HT1080 (cell line): ENCODE measurements at places on chromosomes 2 and 18. TPM values are rescaled to one million over a fixed set of nuclear protein-coding genes. Genes with fewer than 3 reads are reported as not detected.

The TEKT4 gene
- not detected in 2 replicates for total RNA-seq

The PARD3B gene
- 0.73 and 2.2 TPM in 2 replicates for total RNA-seq

GRCh38 chr2:152566728-152567069 is 150.6 kb downstream of the PRPF40A start:
- peak; percentile 89 for DNase-seq

DNA sequence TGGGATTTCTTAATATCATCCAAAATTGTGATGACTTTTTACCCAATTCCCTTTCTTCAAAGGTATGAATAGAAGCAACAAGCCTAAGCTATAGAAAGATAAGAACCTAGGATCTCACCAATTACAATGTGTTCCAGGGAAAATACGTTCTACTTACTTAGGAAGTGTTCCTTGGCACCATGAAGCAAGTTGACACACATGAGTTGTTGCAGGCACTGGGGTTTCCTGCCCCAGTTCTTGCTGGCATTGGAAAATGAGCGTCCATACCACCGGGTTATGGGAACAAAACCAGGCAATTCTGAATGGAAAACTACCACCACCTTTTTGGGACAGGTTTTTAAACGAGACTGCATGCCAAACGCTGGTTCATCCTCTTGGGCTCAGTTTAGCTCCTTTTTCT is 46.2 kb downstream of the CCBE1 start:
- DNase-seq: no peak

DNA sequence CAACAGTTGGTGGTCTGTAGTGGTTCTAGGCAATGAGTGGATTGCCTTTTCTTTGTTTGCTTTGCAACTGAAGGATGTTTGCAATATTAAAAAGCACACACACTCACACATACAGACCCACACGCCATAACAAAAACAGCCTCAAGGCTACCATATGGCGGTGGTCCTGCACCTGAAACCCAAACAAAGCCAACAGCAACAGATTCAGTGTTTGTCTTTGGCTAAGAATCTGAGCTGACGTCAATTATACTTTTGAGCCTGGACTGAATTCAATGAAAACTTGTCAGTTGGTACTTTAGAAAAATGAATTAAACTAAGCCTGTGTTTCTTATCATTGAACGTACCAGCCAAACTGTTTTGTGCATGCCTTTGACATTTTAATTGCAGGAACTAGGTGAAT is 65.0 kb upstream of the NYAP2 start:
- DNase-seq: no peak

- DNase-seq: no peak
Measured at GRCh38 chr2:30622452-30622851, 175.4 kb downstream of the LCLAT1 start.

DNA sequence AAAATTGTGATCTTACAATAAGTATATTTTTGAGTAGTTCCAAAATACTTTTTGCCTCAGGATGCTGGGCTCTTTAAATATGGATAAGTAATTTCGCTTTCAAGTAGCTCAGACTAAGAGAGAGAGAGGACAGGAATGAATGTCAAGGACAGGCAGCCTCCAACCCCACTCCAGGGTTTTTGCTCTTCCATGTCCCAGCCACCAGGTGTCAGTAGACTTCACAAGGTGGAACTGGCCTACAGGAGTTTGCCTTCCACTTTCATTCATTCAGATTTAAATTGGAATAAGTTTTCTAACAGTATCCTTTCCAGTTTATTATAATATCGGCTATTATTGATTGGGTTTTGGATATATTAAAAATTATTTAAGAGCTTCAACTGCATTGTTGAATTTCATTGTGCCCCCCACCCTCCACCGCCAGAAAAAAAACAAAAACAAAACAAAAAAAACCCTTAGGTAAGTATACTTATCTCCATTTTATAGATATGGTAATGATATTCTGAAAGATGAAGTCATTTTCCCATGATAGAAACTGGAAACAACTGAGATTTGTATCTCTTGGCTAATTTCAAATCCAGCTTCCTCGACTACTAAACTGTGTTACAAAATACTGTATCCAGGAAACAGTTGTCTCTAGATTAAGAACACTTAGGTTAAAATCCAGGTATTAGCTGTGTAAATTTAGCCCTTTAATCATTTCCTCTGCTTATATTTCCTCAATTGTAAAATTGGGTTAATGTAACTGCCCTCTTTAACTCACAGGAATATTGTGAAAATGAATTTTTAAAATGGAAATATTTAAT is 793.1 kb downstream of the ERBB4 start:
- DNase-seq: peak; percentile 66

DNA sequence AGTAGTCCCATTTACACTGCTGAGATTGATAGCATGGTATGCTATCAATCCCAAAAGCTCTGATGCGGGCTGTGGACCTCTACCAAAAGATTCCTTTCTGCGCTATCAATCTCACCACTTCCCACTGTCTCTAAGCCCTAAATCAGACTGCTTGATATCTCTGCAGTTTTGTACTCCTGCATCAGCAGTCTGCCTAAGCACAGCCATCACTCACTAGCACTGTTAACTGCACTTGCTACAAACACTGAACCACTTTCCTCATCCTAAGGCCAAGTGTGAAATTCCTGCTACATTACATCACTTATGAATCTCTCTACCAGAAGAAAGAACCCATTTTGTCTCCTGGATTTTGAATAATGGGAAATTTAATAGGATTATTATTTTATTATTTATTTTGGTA is 237.0 kb downstream of the HNMT start:
- no peak for DNase-seq

The PJVK gene
- 0.39 and 0.47 TPM in 2 replicates for total RNA-seq

DNA sequence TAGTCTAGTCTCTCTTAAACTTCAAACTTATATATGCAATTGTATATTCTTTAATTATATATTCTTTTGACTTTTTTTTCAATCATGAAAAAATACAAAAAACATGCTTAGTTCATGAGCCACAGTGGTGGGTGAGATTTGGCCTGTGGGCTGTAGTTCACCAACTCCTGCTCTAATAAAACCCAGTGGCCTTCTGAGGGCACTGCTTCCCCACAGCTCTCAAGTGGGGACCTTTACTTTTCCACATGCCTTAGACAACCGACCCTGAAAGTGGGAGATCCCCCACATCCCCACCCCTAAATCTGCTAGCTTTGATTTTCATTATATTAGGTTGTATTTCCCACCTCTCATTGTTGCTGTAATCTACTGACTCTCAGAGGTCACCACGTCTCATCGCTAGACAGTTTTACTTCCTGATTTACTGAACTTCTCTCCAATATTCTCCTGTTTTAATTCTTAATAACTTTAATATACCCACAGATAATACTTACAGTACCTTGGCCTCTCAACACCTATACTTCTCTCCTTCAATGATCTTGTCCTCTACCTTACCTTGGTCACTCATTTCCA is 57.3 kb downstream of the ROCK1 start:
- no peak for DNase-seq

The PSMA8 gene
- total RNA-seq: not detected in 2 replicates

GRCh38 chr2:217660423-217660822 is 342.4 kb downstream of the TNS1 start:
- DNase-seq: no peak

- DNase-seq: no peak
Measured at GRCh38 chr2:201255408-201256033, 4.8 kb upstream of the CASP8 start.

The SP9 gene
- not detected in 2 replicates for total RNA-seq

DNA sequence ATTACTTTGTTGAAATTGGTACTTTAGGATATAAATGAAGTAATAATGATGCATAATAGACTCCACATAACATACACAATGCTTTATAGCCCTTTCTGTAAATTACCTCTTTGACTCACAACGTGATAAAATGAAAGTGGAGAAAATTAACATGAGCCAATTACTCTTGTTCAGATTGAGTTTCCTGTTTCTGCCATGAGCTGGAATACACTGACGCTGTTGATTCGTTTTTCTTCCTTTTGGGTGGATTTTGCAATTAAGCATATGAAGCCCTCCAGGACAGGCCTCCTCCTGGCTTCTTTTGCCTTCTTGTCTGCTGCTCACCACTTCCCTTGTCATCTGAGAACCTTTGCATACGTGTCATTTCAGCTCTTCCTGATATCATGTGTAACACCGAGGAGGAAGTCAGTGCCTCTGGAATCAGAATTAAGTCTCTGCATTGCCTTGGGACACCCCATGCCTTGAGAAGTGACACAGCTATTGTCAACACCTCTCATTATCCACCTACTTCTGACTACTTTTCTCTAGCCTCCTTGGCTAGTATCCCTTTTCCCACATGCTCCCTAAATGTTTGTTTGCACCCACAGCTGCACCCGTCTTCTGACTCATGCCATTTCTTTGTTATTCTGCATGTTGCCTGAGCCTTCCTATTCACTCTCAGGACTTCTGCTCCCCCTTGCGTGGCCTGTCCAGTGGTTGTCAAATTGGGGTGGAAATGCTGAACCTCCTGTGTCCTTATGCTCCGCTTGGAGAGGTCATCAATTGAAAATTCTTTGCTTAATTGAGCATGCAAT is 134.1 kb downstream of the FMNL2 start:
- DNase-seq: peak; percentile 81

DNA sequence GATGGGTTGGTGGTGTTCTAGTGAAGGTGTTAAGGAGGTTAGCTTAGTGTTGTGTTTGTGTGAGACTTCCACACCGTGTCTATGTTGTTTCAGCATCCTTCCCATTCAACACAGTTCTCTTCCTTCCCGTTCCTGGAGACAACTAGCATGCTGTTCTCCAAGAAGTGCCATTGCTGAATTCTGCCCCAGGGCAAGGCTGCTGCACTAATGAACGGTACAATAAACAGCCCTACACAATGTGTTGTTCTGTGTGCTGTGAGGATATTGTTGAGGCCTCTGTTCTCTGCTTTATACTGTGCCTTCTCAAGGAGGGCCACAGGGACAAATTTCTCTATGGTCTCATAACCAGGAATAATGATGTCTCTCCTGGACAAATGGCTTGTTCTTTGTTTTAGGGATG is 39.8 kb upstream of the ZEB2 start:
- DNase-seq: no peak

The TEX44 gene
- total RNA-seq: not detected in 2 replicates

- no peak for DNase-seq
Measured at GRCh38 chr18:51006061-51006818, 23.8 kb upstream of the SMAD4 start.

- DNase-seq: no peak
Measured at GRCh38 chr2:142672698-142673097, 204.8 kb upstream of the KYNU start.

DNA sequence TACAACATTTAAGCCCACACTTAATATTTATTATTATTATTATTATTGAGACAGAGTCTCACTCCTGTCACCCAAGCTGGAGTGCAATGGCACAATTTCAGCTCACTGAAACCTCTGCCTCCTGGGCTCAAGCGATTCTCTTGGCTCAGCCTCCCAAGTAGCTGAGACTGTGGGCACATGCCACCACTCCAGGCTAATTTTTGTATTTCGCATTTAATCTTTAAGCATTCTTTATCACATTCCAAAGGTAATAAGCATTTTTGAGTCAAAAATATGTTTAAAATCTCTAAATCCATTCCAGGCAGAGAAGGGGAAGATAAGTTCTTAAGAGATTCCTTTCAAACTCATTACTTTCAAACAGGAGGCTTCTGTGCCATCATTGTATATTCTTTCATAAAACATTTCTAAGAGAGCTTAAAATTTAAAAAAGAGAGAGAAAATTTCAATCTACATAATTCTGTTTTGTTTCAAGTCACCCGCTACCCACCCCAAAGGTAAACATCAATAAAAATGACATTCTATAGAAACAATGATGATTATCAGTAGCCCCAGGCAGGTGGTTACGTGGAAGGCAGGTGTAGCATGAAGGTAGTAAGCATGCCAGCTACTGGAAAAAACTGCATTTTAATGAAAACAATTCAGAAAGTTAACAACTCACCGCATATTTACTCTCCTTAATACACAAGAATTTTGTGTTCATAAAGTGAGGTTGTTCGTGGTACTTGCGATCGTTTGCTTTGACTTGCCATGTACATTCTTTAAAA is 84.4 kb upstream of the NARS1 start:
- no peak for DNase-seq

GRCh38 chr2:1590596-1591460 is 153.5 kb downstream of the PXDN start:
- DNase-seq: no peak

GRCh38 chr2:29223851-29224692 is 108.9 kb downstream of the CLIP4 start:
- peak; percentile 72 for DNase-seq

The SIGLEC15 gene
- total RNA-seq: 7.5 and 9.1 TPM in 2 replicates

DNA sequence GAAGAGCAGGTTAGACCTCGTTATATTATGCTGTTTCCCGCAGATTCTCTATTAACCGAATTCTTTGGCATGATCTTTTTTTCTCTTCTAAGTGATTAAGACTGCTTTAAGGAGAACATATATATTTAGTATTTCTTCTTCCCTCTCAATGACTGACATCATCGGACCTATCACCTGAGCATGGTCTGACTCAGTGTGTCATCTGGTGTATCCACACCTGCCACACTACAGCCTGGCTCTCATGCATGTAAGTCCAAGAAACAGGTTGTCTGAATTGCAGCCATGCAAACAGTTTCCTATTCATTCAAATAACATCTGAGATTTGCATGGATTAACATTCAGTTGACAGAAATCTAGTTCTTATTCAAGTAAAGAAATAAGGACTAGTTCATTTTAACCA is 55.1 kb upstream of the CWC22 start:
- no peak for DNase-seq

The DLGAP1 gene
- not detected in 2 replicates for total RNA-seq

DNA sequence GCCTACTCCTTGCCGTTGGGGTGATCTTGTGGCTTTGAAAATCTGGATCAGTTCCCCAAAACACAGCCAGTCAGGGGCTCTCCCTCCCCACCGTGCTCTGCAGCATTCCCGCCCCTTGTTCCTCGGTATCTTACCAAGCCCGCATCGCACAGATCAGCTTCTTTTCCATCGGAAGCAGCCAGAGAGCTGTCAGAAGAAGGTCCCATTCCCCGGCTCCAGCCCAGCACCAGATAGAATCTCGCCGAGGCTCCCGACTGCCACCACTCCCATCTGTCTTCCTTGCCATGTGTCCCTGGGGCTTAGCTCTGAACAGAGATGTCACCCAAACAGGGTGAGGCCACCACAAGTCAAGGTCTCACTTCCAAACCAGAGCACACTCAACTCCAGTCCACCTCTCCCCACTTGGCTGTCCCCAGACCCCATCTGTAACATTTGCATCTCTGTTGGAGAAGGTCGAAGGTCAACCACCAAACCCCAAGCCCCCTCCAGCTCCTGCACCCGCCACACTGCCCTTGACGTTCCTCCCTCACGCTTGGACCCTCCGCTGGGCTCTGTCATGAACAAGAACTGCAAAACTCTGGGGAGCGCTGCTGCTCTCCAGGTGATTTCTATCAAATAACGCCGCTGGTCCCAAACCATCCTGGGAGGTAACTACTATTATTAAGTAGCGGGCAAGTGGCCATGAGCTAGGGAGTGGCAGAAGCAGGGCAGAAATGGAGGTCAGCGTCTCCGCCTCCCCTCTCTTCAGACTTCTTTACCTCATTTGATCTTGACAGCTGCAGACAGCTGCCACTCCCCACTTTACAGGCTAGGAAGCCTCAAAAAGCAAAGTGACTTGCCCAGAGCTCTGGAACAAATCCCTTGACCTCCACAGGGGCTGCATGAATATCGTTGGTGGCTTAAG is 70.0 kb upstream of the TAF1B start:
- no peak for DNase-seq

- DNase-seq: no peak
Measured at GRCh38 chr2:174027956-174028355, 62.8 kb upstream of the SP3 start.

The RSAD2 gene
- not detected in 2 replicates for total RNA-seq
